Choroid plexus epithelial cell (primary cell): ENCODE measurements at places on chromosomes 13 and 19.
A peak's percentile ranks its signal among the peaks of the same experiment; 100 is the strongest.

DNA sequence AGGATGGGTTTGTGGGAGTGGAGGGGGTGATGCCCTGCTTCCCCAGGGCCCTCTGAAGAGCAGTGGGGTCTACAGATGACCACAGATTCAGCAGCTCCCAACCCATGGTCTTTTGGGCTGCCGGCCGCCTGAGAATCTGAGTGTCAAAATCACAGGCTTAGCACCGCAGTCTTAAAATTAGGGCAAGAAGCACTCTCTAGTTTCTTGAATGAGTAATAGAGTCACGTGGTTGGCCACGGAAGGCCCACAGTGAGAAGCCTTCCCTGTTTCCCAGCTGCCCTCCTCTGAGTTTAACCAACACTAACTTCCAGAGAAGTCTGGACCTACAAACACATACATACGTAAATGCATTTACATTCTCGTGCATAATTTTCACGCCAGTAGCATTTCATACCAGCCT lies 5.2 kb downstream of the PRMT1 start:
- DNase-seq, result no peak

GRCh38 chr13:59299584-59299983 lies 864.1 kb downstream of the DIAPH3 start:
- DNase-seq, result no peak

- no peak for DNase-seq
Measured at GRCh38 chr13:51237386-51237785, 15.2 kb downstream of the FAM124A start.

DNA sequence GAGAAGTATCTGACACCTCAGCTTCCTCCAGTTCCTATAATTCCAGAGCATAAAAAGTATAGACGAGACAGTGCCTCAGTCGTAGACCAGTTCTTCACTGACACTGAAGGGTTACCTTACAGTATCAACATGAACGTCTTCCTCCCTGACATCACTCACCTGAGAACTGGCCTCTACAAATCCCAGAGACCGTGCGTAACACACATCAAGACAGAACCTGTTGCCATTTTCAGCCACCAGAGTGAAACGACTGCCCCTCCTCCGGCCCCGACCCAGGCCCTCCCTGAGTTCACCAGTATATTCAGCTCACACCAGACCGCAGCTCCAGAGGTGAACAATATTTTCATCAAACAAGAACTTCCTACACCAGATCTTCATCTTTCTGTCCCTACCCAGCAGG lies 3.1 kb downstream of the KLF5 start:
- no peak for DNase-seq

DNA sequence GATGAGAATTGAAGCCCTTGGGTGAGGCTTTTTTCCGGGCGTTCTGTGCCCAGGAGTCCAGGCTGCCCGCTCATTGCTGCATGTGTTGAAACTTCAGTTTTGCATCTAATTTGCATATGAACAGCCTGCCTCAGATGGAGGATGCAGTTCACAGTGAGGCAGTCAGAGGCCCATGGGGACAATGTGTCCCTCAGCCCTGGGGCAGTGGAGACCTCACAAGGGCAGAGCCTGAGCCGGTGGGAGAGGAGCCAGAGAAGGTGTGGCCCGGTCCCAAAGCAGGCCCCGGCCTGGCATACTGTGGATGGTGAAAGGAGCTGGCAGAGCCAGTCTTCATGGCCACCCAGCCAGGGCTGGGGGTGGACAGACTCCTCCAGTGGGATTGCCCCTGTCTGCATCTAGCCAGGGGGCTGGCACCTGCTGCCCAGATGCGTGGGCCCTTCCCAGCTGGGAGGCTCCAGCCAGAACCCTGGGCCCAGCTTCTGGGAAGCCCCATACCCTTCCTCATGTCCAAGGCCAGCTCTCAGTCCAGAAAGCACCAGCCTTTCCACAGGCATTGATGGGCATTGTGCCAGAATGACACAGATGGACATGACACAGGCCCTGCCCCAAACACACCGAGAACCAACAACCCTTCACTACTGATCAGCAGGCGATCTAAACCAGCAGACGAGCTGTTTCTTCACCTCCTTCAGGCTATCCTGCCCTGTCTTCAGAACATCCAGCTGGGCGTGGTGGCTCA lies 32.9 kb upstream of the KCTD15 start:
- DNase-seq, result no peak

- DNase-seq, result peak; percentile 76
Measured at GRCh38 chr13:35630551-35631275, 154.2 kb upstream of the MAB21L1 start.

GRCh38 chr13:31394506-31394905 lies 194.7 kb downstream of the B3GLCT start:
- peak; percentile 2 for DNase-seq

DNA sequence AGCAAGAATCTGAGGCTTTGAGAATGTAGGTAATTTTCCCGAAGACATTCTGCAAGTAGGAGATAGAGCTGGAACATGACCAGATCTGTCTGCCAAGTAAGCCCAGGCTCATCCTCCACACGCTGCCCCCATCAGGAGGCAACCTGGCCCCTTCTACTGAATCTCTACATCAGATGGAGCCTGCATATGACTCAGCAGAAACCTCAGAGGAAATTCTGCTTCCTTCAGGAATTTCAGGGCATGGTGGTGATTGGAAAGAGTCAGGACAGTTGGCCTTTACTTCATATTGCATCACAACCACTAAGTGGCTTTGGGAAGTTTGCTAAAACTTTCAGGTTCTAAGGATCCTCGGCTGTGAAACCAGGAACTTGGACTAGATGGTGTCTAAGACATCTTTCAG lies 85.2 kb downstream of the LRRC63 start:
- peak; percentile 79 for DNase-seq
